ENCODE measurements at places on chromosomes 6 and 20.

DNA sequence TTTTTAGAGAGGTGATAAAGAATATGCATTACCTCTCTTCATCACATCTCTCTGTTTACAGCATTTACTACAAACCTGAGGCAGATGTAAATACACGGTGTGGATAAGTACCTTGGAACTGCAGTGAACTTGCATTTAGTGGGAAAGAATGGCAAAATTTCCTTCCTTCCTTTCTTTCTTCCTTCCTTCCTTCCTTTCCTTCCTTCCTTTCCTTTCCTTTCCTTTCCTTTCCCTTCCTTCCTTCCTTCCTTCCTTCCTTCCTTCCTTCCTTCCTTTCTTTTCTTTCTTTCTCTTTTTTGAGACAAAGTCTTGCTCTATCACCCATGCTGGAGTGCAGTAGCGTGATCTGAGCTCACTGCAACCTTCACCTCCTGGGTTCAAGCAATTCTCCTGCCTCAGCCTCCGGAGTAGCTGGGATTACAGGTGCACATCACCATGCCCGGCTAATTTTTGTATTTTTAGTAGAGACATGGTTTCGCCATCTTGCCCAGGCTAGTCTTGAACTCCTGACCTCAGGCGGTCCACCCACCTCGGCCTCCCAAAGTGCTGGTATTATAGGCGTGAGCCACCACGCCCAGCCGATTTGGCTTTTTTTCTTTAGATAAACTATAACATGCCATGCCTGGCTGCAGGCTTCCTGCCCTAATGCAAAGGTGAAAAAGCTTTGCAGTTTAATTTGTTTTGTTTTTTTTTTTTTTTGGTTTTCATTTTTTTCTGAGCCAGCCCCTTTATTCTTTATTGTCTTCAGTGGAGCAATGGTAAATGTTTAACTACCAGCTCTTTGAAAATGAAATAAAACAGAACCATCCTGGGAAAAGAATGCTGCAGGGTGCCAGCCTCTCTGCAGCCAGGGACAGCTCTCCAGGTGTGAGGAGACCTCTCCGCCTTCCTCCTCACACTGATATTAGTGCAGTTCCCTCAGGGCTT is 64.2 kb upstream of the NEDD9 start:
- no peak for DNase-seq

DNA sequence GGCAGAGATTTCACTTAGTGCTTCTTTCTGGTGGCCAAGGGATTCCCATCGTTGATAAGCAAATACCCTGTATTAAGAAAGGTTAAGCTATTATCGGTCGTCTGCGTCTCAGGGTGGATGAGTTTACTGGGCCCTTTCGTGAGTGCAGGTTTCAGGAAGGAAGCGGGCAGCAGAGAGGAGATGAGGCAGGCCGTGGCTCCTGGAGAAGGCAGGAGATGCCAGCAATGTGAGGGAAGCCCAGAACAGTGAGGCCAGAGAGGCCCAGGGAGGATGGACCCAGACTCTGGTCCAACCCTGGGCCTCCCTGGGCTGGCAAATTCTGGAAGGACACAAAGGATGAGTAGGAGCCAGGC is 11.2 kb downstream of the TFEB start:
- DNase-seq: no peak

DNA sequence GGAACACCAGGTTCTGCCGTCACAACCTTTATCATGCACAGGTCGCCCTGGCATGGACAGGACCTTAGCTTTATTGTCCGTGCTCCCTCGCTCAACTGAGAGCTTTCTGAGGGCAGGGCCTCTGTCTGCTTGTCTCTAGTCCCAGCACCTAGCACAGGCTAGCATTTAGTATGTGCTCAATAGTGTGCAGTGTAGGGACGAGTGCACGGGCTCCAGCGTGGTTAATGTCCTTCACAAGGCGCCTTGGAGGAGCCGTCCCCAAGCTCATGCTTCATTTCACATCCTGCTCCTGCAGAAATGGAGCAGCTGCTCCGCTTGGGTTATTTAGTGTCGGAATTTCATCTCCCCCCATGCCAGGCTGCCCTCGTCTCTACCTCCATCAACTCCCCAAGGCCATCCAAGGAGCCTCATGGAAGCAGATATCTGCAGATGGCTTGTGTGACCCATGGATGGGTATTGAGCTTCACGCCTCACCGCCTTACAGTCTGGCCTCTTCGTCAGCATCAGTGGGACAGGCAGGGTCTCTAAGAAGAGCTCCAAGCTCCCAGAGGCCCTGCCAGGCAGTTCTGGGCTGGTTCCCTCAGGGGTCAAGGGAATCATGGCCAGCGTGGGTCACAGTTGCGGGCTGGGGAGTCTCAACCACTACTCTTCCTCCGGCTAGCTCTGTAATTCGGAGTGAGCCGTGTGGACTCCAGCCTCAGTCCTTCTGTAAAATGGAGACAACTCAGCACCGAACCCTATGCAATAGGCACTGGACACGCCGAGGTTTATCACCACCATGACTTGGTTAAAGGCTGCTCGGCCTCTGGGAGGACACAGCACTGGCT is 60.8 kb upstream of the APCDD1L start:
- no peak for DNase-seq

DNA sequence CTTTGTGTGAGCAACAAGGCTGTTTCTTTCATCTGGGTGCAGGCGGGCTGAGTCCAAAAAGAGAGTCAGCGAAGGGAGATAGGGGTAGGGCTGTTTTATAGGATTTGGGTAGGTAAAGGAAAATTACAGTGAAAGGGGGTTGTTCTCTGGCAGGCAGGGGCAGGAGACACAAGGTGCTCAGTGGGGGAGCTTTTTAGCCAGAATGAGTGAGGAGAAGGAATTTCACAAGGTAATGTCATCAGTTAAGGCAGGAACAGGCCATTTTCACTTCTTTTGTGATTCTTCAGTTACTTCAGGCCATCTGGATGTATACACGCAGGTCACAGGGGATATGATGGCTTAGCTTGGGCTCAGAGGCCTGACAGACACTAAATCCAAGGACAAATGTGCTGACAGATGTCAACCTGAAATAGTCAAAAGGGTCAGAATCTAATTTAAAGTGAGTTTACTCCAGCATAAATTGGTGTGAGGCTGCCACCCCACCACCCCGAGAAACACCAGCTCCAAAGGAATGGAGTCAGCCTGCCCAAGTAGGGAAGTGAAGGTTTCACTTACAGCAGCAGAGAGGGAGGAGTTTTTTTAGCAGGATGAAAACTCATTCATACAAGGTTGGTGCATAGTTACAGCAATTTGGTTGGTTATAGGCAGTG is 560.0 kb upstream of the CDH4 start:
- DNase-seq: no peak

DNA sequence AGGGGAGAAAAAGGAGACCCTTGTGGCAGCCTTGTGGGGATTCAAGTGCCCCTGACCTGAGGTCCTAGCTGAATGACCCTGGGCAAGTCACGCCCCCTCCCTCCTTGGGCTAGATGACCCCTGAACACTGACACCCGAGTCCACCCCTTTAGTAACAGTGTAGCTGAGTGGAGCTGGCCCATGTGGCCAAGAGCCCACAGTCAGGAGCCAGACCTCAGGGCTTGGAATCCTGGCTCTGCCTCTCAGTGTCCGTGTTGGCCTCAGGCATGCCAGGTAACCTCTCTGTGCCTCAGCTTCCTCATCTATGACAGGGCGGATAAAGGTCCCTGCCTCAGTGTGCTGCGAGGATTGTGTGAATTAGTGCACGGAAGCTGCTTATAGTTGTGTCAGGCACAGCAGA is 14.3 kb downstream of the IP6K3 start:
- no peak for DNase-seq

DNA sequence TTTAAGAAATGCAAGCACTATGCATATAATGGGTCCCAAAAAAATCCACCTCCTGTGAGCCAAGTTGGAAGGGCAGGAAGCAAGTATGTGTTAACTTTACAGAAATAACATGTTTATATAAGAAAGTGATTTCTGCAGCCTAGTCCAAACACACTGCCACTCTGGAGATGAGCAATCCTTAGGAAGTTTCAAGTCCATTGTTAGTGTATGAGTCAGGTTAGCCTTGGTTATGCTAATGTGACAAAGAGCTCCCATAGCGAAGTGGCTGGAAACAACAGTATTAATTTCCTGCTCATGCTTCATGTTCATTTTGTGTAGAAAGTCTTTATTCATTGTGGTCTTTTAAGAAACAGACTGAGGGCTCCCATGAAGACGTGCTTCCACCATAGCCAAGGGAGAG is 121.4 kb downstream of the TBXT start:
- no peak for DNase-seq

GRCh38 chr20:41135888-41136679 is 1.3 kb upstream of the PLCG1 start:
- no peak for DNase-seq

GRCh38 chr6:31202259-31203166 is 32.0 kb upstream of the POU5F1 start:
- DNase-seq: no peak
